ENCODE measurements at places on chromosomes 13 and 19. TPM values are rescaled to one million over a fixed set of nuclear protein-coding genes. Genes with fewer than 3 reads are reported as not detected.

DNA sequence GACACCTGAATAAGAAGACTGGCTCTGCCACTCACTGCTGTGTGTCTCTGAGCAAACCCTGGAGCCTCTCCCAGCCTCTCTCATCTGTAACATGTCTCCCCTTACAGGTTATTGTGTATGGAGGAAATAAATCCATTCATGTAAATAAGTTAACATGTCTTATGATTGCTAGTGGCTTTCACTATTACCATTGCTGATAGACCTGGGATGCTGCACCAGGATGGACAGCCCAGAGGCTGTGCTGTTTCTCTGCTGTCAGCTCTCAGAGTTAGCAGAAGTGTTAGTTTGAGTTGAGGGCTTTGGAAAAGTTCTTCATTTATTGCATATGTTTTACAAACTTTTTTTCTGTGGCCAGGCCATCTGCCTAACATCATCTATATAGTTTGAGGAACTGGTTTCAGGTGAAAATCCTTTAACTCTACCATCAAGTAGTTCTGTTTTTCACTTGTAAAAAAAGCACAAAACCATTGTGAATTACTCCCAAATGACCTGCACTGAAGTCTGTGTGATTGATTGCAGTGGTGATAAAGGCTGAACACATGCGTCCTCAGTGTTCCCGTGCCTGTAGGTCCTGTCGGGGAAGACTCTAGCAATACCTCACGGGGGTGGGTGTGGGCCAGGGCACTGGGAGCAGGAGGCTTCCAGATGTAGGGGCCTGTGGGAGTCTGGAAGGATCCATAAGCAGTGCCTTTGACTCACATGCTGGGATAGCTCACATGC lies 24.6 kb downstream of the MPHOSPH8 start:
- DNase-seq = no peak

The CEACAM7 gene
- 3.4 TPM for total RNA-seq

DNA sequence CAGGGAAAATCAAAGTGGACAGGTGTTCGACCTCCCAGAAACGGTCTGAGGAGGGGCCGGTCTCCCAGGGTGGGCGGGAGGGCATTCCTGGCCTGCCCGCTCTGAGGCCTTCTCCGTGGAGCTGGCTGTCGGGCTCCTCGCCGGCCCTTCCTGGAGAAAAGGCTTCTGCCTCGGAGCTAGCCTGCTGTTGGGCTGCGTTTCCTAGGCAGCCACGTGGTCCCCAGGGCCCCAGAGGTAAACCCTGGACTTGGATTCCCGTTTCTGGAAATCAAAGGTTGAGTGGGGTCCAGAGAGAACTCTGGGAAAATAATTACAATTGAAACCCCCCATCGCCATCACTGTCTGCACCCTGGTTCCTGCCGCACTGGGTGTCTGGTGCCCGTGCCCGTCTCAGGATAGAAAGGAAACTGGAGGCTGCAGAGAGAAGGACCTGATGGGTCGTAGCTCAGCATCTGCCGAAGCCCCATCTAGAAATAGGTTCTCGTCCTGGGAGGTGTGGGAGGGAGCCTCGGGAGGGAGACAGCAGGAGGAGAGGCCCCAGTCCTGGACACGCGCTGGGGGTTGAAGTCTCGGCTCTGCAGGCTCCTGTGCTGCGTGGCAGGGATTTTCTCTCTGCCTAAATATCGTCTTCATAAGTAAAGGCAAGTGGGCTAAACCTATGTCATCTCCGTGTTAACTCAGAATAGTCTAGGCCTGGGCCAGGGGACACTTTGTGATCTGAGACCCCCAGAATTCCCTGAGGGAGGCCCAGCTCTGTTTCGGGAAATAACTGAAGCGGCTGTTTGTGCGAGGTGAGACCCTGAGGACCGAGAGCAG lies 7.7 kb upstream of the PROZ start:
- peak; percentile 86 for DNase-seq

The LIM2 gene
- not detected for total RNA-seq

- DNase-seq = no peak
Observed at GRCh38 chr13:24906268-24906667, 142.3 kb downstream of the RNF17 start.

DNA sequence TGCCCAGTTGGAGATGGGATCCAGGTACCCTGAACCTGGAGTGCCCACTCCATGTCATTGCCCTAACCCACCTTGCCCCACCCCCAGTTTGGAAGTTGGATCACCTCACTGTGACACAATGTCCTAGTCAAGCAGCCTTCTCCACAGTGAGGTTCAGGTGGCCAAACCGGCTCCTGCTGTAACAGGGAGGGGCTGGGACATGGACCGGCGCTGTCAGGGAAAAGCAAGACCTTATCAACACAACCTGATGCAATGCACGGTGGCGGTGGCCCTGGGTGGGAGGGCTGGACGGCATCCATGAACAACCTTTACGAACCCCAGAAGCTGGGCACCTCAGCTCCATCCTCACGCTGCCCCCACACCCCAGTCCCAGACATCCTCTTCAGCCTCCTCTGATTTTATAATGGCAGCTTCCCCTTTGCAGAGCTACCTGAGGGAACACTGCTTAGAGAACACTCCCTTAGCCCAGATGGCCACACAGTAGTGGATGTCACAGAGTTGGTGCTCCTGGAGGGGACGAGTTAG lies 1.6 kb upstream of the KRTDAP start:
- DNase-seq = no peak

The ZNF208 gene
- total RNA-seq = 5.6 TPM
